ENCODE measurements at places on chromosomes 13 and 19. TPM values are rescaled to one million over a fixed set of nuclear protein-coding genes. Genes with fewer than 3 reads are reported as not detected.

GRCh38 chr13:50323440-50324065, 308.3 kb downstream of the KCNRG start:
- peaks cover 31% of the 10 kb centered on the region for H3K4me1 ChIP-seq
- no peaks in the 10 kb centered on the region for H3K36me3 ChIP-seq
- no peak for DNase-seq
- no peak overlapping the region for H3K27ac ChIP-seq
- H3K4me3 ChIP-seq, result no peak overlapping the region
- H3K27me3 ChIP-seq, result peaks cover 2% of the 10 kb centered on the region

DNA sequence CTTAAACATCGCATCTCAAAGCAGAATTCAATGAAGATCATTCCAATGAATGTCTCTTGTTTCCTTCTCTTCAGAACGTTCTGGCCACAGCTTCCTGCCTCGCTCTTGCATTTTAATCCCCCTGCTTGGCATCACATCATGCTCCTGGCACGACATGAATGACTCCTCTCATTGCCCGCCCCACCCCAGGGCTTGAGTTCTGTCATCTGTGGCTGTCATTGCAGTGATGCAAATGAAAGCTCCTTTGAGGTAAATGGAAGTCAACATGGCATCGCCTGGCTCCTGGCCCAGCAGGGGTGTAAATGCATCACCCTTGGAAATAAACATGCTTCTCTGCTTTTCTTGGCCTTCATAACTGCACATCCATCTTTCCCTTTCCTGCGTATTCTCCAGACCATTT, 48.6 kb downstream of the SCEL start:
- DNase-seq, result no peak
- H3K36me3 ChIP-seq, result no peaks in the 10 kb centered on the region
- no peak overlapping the region for H3K27ac ChIP-seq
- no peak overlapping the region for H3K4me3 ChIP-seq
- H3K4me1 ChIP-seq, result peaks cover 5% of the 10 kb centered on the region

DNA sequence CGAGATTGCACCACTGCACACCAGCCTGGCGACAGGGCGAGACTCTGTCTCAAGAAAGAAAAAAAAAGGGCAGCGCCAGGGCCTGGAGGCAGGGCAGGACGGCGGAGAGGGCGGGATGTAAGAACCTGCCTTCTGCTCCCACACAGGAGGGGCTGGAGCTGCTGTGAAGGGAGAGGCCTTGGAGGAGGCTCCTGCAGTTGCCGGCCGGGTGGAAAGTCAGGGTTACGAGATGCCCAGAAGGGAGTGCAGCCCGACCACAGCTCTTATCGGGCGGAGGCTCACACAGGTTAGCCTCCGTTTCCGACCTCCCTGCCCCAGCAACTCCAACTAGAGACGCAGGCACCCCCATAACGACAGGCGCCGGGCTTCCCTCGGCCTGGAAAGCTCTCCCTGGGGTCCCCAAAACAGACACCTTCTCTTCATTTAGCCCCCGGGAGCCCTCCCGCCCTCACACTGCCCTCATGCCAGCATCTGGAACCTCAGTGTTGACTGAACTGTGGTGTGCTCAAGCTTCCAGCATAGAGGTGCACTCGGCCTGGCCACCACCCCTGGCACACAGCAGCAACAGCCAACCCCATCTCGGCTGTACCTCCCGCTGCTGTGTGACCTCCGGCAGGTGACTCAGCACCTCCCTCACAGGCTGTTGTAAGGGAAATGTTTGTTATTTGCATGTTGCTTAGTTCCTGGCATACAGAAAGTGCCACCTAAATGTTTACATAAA, 1.4 kb downstream of the PLPP2 start:
- no peaks in the 10 kb centered on the region for H3K36me3 ChIP-seq
- no peak for DNase-seq
- peaks cover 60% of the 10 kb centered on the region for H3K27me3 ChIP-seq
- H3K27ac ChIP-seq, result no peak overlapping the region

DNA sequence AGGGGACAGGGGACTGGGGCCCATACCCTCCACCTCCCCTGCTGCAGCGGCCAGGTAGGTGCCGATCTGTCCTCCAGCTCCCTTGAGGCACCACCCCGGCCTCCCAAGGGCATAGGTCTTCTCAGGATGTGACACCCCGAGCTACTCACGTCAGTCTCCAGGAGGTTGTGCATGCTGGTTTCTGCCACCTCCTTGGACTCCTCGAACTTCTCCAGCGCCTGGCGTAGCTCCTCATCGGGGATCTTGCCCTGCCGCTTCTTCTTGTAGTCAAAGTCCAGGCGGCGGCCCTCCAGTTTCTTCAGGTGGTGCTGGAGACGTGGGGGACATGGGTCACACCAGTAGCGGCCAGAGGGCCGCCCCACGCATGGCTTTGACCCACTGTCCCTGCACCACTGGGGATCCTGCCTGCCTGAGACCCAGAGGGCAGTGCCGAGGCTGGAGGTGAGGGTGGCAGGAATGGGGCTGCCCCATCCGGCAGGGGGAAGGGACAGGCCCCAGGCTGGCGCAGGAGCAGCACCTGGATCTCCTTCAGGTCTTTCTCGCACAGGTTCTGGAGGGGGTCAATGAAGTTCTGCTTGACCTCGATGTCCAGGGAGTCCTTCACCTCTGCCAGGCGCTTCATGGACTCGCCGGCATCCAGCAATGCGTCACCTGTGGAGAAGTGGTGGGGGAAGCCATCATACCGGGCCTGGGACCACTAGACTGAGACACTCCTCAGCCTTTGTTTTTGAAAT, 20.4 kb downstream of the MPND start:
- no peaks in the 10 kb centered on the region for H3K27me3 ChIP-seq
- peaks cover 7% of the 10 kb centered on the region for H3K36me3 ChIP-seq
- H3K27ac ChIP-seq, result peak overlapping the region; percentile 66
- no peak overlapping the region for H3K4me3 ChIP-seq
- DNase-seq, result no peak
- peaks cover 12% of the 10 kb centered on the region for H3K4me1 ChIP-seq

- H3K4me3 ChIP-seq, result no peak overlapping the region
- H3K36me3 ChIP-seq, result no peaks in the 10 kb centered on the region
- no peak overlapping the region for H3K27ac ChIP-seq
- peaks cover 5% of the 10 kb centered on the region for H3K27me3 ChIP-seq
- DNase-seq, result no peak
Observed at GRCh38 chr13:45823583-45823982, 28.0 kb downstream of the SIAH3 start.

DNA sequence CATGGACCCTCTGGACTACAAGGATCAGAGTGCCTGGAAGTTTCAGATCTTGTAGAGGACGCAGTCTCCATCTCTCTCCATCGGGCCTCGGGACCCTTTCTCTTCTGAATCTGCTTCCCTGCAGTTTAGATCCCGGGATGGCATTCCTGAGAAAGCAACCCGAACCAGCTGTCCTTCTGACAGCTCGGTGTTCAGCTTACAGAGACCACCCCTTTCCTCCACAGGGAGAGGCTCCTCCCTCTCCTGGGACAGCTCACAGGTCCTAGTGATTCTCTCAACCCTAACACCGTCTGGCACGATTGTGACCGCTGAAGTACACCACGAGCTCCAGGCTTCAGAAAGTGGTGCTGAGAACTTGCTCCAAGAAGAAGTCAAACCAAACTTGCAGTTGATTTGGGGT, 18.2 kb downstream of the CRX start:
- no peaks in the 10 kb centered on the region for H3K36me3 ChIP-seq
- H3K4me1 ChIP-seq, result peaks cover 6% of the 10 kb centered on the region
- H3K27ac ChIP-seq, result peak overlapping the region; percentile 47
- no peak for DNase-seq
- H3K4me3 ChIP-seq, result no peak overlapping the region

- no peaks in the 10 kb centered on the region for H3K4me1 ChIP-seq
- no peaks in the 10 kb centered on the region for H3K36me3 ChIP-seq
- DNase-seq, result no peak
- H3K4me3 ChIP-seq, result no peak overlapping the region
- H3K27ac ChIP-seq, result no peak overlapping the region
Observed at GRCh38 chr19:4234862-4235201, 5.5 kb downstream of the EBI3 start.

Gene APOC4
- total RNA-seq, result not detected

- no peaks in the 10 kb centered on the region for H3K27me3 ChIP-seq
- DNase-seq, result peak; percentile 52
- no peak overlapping the region for H3K4me3 ChIP-seq
Observed at GRCh38 chr13:24053519-24054251, 106.8 kb upstream of the SPATA13 start.

DNA sequence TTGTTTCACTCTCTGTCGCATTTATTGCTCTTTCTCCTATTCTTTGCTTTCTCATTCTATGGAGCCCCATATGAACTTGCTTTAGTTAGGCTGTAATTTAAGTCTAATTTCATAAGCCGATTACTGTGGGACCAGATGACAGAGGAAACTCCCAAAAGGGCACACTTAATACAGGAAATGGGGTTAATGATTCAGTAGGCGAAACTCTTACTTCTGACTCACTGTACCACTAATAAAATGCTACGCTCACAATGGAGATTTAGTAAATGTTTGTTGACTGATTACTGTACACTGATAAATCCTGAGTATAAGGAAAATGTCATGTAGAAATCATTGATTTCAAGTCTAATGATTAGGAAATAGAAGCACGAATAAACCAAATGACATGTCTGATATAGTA, 276.4 kb downstream of the KLF5 start:
- DNase-seq, result no peak
- H3K4me3 ChIP-seq, result no peak overlapping the region
- H3K27ac ChIP-seq, result peak overlapping the region; percentile 71
- no peaks in the 10 kb centered on the region for H3K36me3 ChIP-seq
- no peaks in the 10 kb centered on the region for H3K27me3 ChIP-seq

GRCh38 chr13:33509642-33510229, 224.2 kb upstream of the STARD13 start:
- DNase-seq, result no peak
- no peaks in the 10 kb centered on the region for H3K27me3 ChIP-seq
- H3K36me3 ChIP-seq, result no peaks in the 10 kb centered on the region
- H3K4me1 ChIP-seq, result no peaks in the 10 kb centered on the region
- no peak overlapping the region for H3K4me3 ChIP-seq

DNA sequence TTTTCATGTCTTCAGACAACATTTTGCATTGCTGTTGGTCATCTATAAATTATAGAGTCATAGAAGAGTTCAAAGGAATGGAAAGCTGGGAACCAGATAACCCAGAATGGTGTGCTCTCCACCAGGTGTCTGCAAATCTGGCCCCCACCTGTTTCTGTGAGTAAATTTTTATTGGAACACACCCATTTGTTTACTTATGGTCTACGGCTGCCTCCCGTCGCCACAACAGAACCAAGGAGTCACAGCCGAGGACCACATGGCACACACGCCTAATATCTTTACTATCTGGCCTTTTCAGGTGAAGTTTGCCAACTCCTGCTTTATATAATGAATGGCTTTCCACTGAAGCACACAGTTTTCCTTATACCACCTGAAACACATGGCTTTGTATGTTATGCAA, 58.2 kb downstream of the EFNB2 start:
- H3K36me3 ChIP-seq, result no peaks in the 10 kb centered on the region
- no peak for DNase-seq
- no peaks in the 10 kb centered on the region for H3K27me3 ChIP-seq
- peaks cover 27% of the 10 kb centered on the region for H3K4me1 ChIP-seq
- no peak overlapping the region for H3K4me3 ChIP-seq

- H3K27me3 ChIP-seq, result peaks cover 52% of the 10 kb centered on the region
- DNase-seq, result peak; percentile 76
- no peaks in the 10 kb centered on the region for H3K36me3 ChIP-seq
- peaks cover 29% of the 10 kb centered on the region for H3K4me1 ChIP-seq
- peak overlapping the region; percentile 77 for H3K4me3 ChIP-seq
Observed at GRCh38 chr19:53977429-53977990, 13.9 kb upstream of the CACNG6 start.

DNA sequence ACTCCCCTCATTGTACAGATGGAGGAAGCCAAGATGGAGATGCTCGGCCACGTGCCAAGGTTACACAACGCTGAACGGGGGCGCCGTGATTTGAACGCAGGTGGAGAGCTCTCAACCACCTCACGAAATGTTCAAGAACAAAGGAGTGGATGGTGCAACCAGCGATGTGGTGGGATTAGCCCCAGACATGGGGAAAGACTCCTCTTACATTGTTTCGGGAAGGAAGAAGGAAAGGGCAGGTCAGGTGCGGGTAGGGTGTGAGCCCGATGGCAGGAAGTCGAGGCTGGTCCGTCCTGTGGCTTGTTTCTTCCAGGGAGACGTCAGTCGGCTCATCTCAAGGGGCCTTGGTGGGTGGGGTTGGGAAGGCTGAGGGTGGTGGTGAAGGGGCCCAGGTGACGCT, 7.1 kb upstream of the KLK14 start:
- no peak overlapping the region for H3K4me3 ChIP-seq
- no peak for DNase-seq
- H3K36me3 ChIP-seq, result no peaks in the 10 kb centered on the region

DNA sequence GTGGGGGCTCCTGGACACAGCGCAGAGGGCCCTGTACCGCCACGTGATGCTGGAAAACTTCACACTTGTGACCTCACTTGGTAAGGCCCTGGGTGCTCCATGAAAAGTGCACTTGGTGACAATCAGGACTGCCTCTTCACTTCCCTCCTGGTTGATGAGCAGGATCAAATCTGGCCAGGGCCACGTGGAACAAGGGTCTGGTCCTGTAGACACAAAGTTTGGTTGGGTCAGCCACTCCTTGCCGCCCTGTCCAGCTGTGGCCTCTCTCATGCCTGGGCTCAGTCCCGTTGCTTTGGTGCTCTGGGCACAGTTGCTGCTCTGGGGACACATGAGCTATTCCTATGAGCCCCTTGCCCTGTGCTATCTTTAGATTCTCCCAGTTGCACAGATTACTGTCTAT, 2.3 kb downstream of the ZNF324B start:
- H3K36me3 ChIP-seq, result peaks cover 10% of the 10 kb centered on the region
- DNase-seq, result no peak
- H3K4me3 ChIP-seq, result no peak overlapping the region

- no peaks in the 10 kb centered on the region for H3K27me3 ChIP-seq
- DNase-seq, result no peak
- H3K4me3 ChIP-seq, result no peak overlapping the region
- H3K36me3 ChIP-seq, result peaks cover 15% of the 10 kb centered on the region
Observed at GRCh38 chr19:18868380-18869022, 27.5 kb downstream of the CERS1 start.

- H3K27ac ChIP-seq, result no peak overlapping the region
- no peak for DNase-seq
- H3K4me3 ChIP-seq, result no peak overlapping the region
- no peaks in the 10 kb centered on the region for H3K36me3 ChIP-seq
- peaks cover 49% of the 10 kb centered on the region for H3K27me3 ChIP-seq
Observed at GRCh38 chr13:44395976-44396694, 22.5 kb downstream of the SERP2 start.

Measured in mesothelial cell of epicardium (in vitro differentiated cells).